ENCODE measurements at places on chromosomes 1 and 21.

DNA sequence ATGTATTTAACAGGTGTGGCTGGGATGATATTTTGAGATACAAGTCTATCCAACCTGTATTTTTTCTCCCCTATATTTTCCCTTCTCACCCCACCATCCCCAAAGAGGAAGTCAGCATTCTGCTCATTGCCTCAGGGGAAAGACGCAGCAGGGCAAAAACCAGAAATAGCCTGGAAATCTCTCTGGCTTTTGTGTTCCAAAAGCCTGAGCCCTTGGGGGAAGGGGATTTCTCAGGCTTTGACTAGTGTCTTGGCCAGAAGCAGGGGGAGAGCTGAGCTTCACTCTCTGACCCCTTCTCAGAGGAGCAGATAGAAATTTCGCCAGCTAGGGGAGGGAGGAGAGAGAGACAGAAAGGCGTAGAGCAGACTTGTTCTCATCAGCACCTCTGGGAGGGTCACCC lies 244.7 kb downstream of the RRAGC start:
- DNase-seq, result no peak

GRCh38 chr1:31872658-31873636 lies 57.1 kb upstream of the SPOCD1 start:
- DNase-seq, result no peak

DNA sequence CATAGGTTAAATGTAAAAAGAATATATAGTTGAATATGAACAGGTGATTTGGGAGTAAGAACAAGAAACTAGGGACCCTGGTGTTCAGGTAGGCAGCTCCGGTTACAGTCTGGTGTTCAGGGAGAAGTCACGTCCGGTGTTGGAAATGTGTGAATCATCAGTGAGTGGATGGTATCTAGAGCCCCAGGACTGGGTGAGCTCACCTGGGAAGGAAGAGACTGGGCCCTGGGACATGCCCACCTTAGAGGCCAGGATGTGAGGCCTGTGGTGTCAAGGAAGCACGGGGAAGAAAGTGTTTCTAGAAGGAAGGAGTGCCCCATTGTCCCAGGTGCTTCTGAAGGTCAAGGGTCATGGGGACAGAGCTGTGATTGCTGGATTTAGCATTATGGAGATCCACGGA lies 1.5 kb upstream of the GJB3 start:
- DNase-seq, result no peak

- no peak for DNase-seq
Measured at GRCh38 chr1:221696718-221697461, 45.0 kb downstream of the DUSP10 start.

DNA sequence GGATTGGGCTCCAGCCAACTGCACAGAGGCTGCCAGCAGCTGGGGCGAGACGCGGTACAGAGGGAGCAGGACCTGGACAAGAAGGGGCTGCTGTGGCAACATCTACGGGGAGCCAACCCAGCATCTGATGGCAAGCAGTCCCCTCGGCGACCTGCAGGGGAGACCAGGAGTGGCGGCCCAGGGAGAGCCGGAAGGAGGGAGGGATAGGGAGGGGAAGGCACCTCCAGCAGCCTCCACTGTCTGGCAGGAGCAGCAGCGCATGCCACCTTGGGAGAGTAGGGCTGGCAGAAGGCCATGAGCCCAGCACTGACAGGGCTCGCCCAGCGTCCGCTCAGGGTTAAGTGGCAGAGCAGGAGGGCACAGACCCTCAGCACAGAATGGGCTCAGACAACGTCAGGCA lies 17.3 kb downstream of the CHD5 start:
- DNase-seq, result no peak

- no peak for DNase-seq
Measured at GRCh38 chr1:94805912-94806311, 14.2 kb upstream of the SLC44A3 start.

DNA sequence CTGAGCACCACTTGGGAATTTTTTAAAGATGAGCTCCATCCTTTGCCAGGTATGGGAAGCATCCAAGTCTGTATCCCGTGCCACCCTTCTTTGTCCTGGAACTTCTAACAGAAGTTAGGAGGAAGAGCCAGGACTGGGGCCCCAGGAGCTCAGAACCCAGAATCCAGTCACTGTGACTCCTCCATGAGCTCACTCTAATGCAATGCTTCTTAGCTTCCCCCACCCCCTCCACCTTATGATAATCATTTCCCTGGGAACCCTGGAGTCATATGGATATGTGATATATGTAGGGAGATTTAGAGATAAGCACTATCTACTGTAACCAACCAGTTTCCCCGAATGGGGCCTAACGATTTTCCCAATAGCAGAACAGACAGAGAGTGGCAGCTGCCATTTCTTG lies 758 bp upstream of the SPRR5 start:
- no peak for DNase-seq

GRCh38 chr21:31786164-31786920 lies 54.4 kb upstream of the SCAF4 start:
- DNase-seq, result no peak

GRCh38 chr1:162690672-162691434 lies 58.6 kb downstream of the DDR2 start:
- DNase-seq, result no peak

DNA sequence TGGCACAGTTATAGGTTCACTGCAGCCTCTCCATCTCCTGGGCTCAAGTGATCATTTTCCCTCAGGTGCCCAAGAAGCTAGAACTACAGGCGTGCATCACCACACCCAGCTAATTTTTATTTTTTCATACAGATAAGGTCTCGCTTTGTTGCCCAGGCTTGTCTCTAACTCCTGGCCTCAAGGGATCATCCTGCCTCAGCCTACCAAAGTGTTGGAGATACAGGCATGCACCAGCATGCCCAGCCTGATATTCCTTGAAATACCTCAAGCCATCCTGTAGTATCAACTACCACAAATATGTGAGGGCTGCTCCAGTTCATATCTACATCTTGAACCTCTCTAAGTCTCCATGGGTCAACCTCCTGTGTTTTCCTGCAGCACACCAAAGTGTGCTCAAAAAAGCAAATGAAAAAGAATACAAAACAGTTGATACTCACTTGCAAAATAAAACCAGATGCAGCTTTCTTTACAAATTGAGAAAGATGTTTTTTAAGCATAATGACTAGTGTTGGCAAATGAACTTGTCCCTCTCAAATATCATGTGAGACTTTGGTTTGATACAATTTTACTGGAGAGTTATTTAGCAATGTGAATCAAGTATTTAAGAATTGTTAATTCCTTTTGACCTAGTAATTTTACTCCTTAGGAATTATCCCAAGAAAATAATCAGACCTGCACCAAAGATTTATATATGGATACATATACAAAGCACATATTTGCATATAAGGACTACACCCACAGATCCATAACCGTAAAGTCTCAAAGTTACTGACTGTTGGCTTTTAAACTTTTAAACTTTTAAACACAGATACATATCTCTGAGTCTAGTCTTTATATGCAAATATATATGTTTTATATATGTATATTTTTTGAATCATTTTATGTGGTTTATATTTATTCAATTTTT lies 197.7 kb downstream of the NRIP1 start:
- DNase-seq, result no peak

DNA sequence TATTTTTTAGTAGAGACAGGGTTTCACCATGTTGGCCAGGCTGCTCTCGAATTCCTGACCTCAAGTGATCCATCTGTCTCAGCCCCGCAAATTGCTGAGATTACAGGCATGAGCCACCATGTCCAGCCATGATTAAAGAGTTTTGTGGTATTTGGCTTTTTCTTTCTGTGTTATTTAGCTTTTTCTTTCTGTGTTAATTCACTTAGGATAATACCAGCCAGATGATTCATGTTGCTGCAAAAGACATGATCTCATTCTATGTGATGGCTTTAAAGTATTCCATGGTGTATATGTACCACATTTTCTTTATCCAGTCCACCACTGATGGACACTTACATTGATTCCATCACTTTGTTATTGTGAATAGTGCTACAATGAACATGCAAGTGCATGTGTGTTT lies 1135.2 kb downstream of the AMY1C start:
- DNase-seq, result no peak

GRCh38 chr1:110324667-110325066 lies 14.5 kb upstream of the RBM15 start:
- DNase-seq, result no peak

DNA sequence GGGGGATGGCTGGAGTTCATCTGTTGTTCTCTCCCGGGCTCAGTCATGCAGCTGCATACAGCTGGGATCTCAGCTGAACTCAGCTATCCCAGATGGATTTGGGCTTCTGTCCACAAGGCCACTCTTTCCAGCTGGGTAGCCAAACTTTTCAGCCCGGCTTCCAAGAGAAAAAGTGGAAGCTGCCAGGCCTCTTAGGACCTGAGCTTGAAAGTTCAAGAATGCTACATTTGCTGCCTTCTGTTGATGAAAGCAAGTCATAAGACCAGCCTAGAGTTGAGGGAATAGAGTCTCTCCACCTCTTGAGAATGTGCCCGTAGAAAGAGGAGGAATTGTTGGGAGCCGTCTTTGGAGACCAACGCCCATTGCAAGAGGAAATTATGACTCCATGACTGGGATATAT lies 95.3 kb downstream of the C1orf21 start:
- DNase-seq, result no peak

DNA sequence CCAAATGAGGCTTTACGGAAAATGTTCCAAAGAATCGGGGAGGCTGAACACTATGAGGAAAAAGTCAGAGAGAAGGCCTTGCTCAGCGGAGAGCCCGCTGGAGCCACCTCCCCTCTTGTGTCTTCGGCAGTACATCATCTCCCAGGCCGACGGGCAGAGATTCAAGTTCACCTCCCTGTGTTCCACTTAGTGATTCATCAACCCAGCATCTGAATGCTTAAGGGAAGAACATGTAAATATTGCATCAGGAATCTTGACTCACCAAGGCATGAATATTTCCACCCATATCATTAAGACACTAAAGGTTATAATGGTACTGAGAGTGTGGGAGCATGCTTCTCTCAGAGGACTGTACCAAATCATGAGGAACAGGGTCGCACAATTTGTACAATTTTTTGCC lies 172.5 kb downstream of the ST6GALNAC5 start:
- peak; percentile 89 for DNase-seq

DNA sequence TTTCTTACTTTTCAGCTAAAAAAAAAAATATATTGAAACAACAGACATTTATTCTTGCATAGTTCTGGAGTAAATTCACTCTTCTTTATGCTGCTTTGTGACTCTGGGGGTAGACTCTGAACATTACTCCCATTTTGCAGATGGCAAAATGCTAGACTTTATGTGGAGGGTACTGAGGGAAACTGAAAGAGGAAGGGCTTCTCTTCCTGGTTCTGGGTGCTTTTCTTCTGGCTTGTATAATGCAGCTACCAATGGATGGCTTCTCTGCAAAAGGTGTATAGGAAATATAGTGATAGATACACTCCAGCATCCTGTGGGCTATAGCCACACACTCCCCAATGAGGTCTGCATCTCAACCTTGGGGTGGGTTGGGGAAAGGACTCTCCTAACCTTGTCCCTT lies 19.7 kb upstream of the ZBTB40 start:
- no peak for DNase-seq

GRCh38 chr1:72466376-72466775 lies 184.0 kb upstream of the NEGR1 start:
- DNase-seq, result no peak

GRCh38 chr1:151822404-151822803 lies 9.2 kb downstream of the RORC start:
- DNase-seq, result no peak
